Aorta (tissue), 5 donors: ENCODE measurements at places on chromosomes 1 and 21. TPM values are rescaled to one million over a fixed set of nuclear protein-coding genes. Genes with fewer than 3 reads are reported as not detected.
A peak's percentile ranks its signal among the peaks of the same experiment; 100 is the strongest.

Gene MARK1
- total RNA-seq: 15.7 TPM

Gene RBM11
- total RNA-seq: 1.7 TPM

Gene GJA4
- 45.4 TPM for total RNA-seq

Gene SV2A
- 20.5 TPM for total RNA-seq

Gene RHEX
- 0.84 TPM for total RNA-seq

Gene FCRL6
- total RNA-seq: 1.7 TPM

DNA sequence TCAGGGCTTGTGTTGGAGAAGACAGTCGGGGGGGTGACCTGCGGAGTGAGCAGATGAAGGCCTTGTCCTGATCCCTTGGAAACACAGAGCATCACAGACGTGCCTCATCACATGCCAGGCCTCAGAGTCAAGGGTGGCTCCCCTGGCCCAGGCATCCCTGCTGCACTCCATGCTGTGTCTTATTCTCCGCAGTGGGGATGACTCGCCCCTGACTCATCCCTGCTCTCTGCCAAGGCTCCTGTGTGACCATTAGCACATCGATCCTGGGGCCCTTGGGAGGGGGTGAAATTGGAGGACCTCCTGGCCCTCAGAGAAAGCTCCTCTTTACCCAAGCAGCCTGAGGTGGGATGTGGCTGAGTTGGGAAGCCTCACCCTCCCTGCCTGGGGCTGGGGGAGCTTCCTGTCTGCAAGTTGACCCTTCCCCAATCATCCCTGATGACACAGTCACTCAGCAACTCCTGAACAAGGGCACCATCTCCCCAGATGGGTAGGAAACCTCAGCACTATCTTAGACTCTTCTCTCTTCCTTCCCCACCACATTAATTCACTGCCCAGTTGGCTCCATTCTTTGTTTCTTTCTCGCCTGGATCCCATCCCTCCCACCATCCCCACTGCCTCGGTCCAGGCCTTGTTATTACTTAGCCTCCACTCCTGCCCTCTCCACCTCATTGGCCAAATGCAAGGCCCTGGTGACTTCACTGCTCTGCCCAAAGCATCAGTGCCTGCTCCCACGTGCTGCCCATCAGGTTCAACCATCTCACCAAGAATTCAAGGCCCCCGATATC, 74.6 kb downstream of the CAMK2N1 start:
- no peak overlapping the region for H3K27ac ChIP-seq
- no peaks in the 10 kb centered on the region for H3K4me1 ChIP-seq
- no peaks in the 10 kb centered on the region for H3K27me3 ChIP-seq
- H3K36me3 ChIP-seq: no peaks in the 10 kb centered on the region
- DNase-seq: peak; percentile 80

- no peaks in the 10 kb centered on the region for H3K27me3 ChIP-seq
- H3K4me3 ChIP-seq: no peak overlapping the region
- H3K27ac ChIP-seq: no peak overlapping the region
- DNase-seq: no peak
- no peaks in the 10 kb centered on the region for H3K4me1 ChIP-seq
- H3K36me3 ChIP-seq: no peaks in the 10 kb centered on the region
These were observed 33.9 kb downstream of the ZBTB8B start for GRCh38 chr1:32498751-32499150.

DNA sequence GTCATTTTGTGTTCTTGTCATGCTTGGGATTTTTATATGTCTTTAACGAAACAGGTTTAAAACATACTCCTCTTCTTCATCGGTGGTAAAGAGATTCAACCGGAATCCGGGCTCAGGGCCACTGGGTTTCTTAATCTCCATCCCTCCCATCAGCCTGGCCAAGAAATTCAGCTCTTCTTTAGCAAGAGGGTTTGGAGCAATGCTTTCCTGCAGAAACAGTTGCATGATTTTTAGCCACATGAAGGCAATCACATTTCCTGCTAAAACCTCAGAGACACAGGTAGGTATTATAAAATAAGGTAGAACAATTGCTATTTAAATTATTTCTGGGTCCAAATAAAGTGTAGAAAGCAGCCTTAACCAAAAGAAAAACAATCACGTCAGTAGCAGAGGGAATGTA, 22.7 kb upstream of the LSM10 start:
- H3K4me3 ChIP-seq: no peak overlapping the region
- H3K36me3 ChIP-seq: no peaks in the 10 kb centered on the region
- DNase-seq: no peak
- no peaks in the 10 kb centered on the region for H3K4me1 ChIP-seq
- H3K27ac ChIP-seq: no peak overlapping the region

DNA sequence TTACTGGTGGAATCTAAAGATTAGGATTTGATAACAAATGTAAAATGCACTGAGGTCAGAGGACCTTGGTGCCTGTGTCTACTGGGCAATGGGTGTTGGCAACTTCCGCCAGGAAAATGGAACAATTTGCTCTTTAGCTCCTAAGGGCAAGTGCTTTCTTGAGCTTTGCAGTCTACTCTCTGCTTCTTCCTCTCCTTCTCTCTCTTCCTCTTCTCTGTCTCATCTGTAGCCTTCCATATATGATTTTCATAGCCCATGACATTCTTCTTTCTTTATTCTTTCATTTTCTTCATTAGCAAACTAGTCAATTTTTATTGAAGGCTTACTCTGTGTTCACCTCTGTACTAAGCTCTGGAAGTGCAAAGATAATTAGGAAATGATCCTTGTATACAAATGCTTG, 35.5 kb downstream of the OVGP1 start:
- H3K36me3 ChIP-seq: no peaks in the 10 kb centered on the region
- no peak for DNase-seq
- no peaks in the 10 kb centered on the region for H3K27me3 ChIP-seq
- no peaks in the 10 kb centered on the region for H3K4me1 ChIP-seq
- H3K27ac ChIP-seq: no peak overlapping the region

DNA sequence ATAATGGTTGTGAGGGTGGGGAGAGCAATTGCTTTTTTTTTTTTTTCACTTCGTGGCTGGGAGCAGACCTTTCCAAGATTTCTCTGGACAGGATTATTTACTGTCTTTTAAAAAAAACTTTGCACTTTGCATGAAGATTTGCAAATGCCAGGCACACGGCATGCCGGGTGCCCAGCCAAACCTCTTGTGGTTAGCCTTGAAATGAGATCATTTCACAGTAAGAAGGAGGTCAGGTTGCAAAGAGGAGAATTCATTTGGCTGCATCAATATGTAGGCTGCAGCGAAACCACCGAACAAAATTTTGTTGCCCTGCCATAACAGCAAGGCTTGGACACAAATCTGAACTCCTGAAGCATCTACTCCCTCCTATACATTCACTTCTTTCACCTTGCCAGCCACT, 36.5 kb upstream of the KCND3 start:
- no peaks in the 10 kb centered on the region for H3K27me3 ChIP-seq
- H3K27ac ChIP-seq: no peak overlapping the region
- no peaks in the 10 kb centered on the region for H3K4me1 ChIP-seq
- no peaks in the 10 kb centered on the region for H3K36me3 ChIP-seq
- H3K4me3 ChIP-seq: no peak overlapping the region

DNA sequence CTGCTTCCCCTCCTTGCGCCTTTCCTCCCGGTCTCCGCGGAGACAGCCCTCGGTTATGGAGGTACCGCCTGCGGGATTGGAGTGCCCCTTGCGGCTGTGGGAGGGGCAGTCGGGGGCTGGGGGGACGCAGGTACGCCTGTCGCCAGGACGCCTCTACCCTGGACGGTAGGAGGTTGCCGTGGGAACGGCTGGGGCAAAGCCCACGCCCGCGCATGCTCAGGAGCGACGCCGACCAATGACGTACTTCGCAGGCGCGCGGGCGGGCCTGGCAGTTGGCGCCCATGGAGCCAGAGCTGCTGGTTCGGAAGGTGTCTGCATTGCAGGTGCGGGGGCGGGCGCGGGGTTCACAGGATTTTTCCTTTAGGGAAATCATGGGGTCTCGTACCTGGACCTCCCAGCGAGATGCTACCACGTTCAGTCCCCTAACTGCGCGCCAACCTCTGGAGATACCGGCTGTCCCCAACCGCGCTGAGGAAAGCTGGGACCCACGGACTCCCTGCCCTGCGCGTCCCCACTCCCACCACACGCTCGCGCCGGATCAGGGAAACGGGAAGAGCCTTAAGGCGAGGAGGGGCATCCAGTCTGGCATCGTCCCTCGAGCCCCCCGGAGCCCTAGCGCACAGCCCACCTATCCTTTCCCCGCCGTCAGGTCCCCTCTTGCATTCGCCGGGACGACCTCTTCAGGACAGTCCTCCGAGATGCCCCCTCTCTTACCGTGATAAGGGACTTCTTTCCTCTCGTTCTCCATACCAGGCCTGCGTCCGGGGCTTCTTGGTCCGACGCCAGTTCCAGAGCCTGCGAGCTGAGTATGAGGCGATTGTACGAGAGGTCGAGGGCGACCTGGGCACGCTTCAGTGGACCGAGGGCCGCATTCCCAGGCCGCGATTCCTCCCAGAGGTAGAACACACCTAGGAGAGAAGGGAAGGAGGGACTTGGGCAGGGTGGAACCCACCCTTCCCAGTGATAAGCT, at the start of gene IQCC:
IQCC (plus strand) TSS at position 271 of the 970 bp plus-strand sequence; CDS start at position 282, 11 bp downstream.
- H3K27me3 ChIP-seq: no peaks in the 10 kb centered on the region
- H3K27ac ChIP-seq: no peak within 1 kb of the TSS
- H3K36me3 ChIP-seq: no peaks in the 10 kb centered on the region

GRCh38 chr1:67020304-67020703, 33.6 kb downstream of the SLC35D1 start:
- no peak for DNase-seq

DNA sequence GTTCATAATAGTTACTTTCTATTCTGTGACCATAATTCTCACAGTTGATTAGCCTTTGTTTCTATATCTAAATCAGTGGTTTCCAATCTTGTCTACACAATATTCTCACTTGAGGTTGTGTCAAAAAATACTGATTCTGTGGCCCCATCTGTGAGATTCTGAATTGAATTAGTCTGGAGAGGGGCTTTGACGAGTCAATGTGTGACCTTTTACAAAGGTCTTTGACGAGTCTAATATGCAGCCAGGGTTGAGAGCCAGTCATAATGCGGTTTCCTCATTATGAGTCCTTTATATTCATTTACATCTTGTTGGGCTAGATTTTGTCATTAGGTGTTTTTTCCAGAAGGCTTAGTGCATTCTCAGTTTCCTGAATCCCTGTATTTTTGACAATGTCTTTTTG, 19.7 kb downstream of the FCRL5 start:
- no peak for DNase-seq
- H3K27me3 ChIP-seq: no peaks in the 10 kb centered on the region
- H3K4me1 ChIP-seq: no peaks in the 10 kb centered on the region
- no peak overlapping the region for H3K27ac ChIP-seq
- no peaks in the 10 kb centered on the region for H3K36me3 ChIP-seq
- no peak overlapping the region for H3K4me3 ChIP-seq

GRCh38 chr1:38785285-38786039, 74.1 kb downstream of the RRAGC start:
- no peak overlapping the region for H3K4me3 ChIP-seq
- no peaks in the 10 kb centered on the region for H3K27me3 ChIP-seq
- H3K36me3 ChIP-seq: no peaks in the 10 kb centered on the region
- H3K4me1 ChIP-seq: no peaks in the 10 kb centered on the region

DNA sequence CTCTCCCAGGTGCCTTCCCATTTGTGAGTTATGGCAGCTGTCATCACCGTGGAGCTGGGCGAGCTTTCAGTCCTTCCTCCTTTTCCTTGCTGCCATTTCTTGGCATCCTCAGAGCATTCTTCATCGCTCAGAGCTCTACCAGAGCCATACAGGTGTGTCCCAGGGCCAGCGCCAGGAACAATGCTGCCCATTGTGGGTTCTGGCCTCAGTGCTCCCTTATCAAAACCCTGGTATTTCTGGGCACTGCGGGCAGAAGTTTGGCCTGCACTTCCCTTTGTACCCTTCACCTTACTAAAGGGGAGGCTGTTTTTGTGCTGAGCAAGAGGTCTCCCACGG, 28.5 kb downstream of the RASSF5 start:
- no peaks in the 10 kb centered on the region for H3K4me1 ChIP-seq
- no peaks in the 10 kb centered on the region for H3K27me3 ChIP-seq
- no peak overlapping the region for H3K27ac ChIP-seq
- no peak overlapping the region for H3K4me3 ChIP-seq

DNA sequence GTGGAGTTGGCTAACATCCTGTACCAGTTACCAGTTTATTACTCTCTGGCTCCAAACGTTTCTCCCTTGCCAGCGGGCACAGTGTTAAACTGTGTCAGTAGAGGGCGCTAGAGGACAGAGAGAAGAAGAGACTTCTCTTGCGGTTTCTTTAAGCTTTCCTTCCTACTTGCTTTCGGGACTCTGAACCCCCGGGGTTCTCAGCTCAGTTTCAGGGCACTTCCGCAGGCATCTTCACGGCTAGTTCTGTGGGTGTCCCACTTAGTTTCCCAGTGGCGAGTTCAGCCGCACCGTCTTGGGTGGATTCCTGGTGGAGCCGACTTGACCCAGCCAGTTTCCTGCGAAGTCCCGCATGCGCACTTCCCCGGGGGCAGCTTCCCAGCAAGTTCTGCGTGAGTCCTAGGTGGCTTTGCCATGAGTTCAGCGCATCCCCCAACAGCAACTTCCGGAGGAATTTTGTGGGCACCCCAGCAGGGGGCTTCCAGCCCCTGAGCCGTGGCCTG, 37.9 kb upstream of the BTG2 start:
- H3K36me3 ChIP-seq: no peaks in the 10 kb centered on the region
- H3K4me3 ChIP-seq: peak overlapping the region; percentile 90
- no peaks in the 10 kb centered on the region for H3K27me3 ChIP-seq
- H3K27ac ChIP-seq: peak overlapping the region; percentile 81
- no peaks in the 10 kb centered on the region for H3K4me1 ChIP-seq
- peak; percentile 94 for DNase-seq

DNA sequence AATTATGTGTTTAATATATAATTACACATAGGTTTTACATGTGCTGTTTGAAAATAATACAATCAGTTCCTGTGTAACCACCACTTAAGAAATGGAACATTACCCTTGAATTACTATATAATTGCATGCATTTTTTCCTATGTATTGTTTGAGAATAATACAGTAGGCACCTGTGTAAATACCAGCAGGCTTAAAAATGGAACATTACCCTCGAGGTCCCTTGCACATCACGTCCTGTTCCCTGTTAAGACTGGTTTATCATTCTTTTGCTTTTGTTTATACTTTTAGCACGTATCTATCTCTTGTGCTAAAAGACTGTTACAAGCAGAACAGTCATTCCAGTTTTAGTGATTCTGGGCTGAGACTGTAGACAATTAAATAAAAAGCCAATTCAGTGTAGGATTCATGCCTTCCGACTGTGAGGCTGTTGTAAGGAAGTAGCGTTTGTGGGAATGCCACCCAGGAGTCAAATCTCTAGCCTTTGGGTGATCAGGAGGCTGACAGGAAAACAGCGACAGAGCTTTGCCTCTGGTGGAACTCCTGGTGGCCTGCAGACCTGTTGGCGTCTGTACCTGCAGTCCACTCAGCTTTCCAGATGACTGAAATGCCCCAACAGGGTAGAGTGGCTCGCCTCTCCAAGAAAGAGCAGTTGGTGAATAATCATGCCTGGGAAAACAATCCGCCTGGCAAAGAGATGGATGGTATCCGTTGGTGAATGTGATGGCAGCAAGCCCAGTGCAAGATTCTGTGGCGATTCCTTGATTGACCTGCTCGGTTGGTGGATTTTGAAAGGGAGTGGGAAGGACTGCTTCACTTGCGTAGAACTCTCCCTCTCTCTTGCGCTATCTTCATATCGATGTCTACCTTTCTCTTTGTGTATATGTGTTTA, 58.0 kb downstream of the DISC1 start:
- DNase-seq: no peak
- no peak overlapping the region for H3K4me3 ChIP-seq
- no peaks in the 10 kb centered on the region for H3K27me3 ChIP-seq
- no peaks in the 10 kb centered on the region for H3K36me3 ChIP-seq
- H3K4me1 ChIP-seq: no peaks in the 10 kb centered on the region

GRCh38 chr1:211920602-211921226, 90.2 kb upstream of the LPGAT1 start:
- no peaks in the 10 kb centered on the region for H3K27me3 ChIP-seq
- H3K27ac ChIP-seq: no peak overlapping the region
- no peaks in the 10 kb centered on the region for H3K4me1 ChIP-seq
- H3K4me3 ChIP-seq: no peak overlapping the region
- H3K36me3 ChIP-seq: no peaks in the 10 kb centered on the region
- DNase-seq: no peak
